Stimulated activated CD8-positive, alpha-beta memory T cell treated with anti-CD3 and anti-CD28 coated beads, Interleukin-2, amount 100 ng/mL, for 1 hour (primary cell): ENCODE measurements at places on chromosomes 11 and 22.

DNA sequence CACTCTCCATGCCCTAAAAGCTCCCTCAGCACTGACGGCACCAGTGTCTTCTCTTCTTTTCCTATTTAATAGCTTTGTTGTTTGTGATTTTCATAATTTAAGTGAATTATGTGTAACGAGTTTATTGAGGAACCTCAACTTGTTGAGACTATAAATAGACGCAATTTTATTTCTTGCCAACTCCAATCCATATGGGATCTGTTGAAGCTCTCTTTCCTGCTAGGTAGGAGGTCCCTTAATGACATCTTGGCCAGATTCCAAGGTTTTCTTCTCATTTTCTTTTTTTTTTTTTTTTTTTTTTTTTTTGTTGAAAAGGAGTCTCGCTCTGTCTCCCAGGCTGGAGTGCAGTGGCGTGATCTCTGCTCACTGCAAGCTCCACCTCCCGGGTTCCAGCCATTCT lies 14.2 kb downstream of the RTL6 start:
- DNase-seq = no peak

DNA sequence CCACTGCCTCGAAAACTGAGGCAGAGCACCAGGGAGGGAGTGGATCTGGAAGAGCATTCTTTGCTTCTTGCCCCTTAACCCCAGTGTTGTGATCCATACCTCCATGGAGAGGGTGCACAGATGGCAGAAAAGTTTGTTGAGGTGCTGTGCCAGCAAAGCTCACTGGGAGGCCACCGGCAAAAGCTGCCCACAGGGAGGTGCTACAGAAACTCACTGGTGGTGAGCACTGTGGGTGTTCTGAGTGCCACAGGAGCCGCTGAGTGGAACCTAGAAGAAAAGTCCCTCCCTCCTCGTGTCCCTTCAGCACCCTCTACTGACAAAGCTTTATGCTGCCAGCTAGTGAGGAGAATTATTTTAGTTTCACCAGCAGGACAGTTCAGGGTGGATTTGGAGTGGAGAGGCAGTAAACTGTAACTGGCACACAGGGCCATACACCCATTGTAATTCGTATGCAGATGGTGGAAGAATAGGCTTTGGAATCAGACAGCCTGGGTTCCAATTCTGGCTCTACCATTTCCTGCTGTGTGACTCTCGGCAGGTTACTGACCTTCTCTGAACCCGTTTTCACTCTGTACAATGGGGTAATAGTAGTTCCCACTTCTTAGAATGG lies 84.6 kb downstream of the SWAP70 start:
- no peak for DNase-seq

GRCh38 chr11:43925932-43926505 lies 16.4 kb upstream of the C11orf96 start:
- DNase-seq = no peak

DNA sequence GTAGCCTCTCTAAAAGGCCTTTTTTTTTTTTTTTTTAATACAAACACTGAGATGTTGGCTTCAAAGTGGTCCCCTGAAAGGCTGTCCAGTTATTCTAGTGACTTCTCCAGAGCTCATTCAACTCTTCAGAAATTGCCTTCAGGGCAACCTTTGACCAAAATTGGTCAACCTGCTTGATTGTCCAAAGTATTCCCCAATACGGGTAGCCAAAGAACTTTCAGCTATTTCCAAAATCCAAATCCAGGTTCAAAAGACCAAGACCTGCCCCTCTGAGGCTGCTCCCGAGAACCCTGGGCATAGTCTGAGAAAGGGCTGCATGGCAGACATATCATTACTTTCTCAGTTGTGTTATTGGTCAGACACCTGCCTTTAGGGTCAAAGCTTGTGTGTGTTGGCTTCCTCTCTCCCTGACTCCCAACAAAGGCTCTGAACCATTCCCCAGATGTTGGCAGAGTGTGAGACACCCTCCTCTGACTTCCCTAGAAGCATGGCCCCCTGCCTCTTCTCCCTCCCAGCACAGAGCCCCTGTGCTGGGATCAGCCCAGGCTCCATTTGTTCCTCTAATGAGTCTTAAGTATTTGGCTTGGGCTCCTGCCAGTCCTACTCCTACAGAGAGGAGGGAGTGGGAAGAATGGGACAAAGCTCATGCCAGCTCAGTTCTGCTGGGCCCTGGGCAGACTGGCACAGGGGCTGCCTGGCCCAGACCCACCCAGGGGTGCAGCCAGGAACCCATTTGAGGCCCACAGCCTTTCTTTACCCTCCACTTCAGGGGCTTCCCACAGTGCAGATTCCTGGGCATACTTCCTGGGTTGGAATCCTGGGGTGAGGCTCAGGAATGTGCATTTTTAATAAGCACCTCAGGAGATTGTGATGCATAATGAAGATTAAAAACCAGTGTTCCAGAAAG lies 30.3 kb downstream of the TNKS1BP1 start:
- DNase-seq = no peak

DNA sequence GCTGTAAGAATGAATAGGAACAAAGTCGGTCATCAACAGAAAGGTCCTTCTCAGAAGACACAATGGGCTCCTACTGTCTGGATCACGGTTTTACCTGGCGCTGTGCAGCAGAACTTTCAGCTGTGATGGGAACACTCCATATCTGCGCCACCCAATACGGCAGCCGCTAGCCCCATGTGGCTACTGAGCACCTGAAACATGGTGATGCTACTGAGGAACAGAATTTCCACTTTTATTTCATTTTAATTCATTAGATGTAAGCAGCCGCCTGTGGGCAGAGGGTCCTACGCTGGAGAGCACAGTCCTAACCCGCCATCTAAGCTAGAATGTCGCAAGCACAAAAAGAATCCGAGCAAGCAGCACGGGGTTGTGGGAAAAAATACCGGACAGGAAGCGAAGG lies 2.7 kb downstream of the SULT4A1 start:
- DNase-seq = no peak

GRCh38 chr11:113261709-113262475 lies 52.5 kb upstream of the TTC12 start:
- no peak for DNase-seq

DNA sequence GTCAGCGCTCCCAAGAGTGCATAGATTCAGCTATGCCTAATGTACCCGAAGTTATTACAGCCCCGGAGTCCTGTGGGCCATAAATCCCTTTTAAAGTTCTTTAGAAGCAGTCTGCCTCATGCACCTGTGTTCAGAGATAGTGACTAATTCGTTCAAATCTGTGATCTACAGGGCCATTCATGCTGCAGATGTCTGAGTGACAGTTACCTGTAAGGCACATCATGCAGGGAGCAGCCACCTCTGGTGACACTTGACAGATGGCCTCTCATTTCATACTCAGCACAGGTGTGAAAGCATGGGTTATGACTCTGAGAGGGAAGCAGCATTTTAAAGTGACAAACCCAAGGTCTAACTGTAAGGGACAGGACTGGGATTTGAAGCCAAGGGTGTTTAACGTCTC lies 2.4 kb upstream of the E2F8 start:
- DNase-seq = no peak
